Hypothalamus (tissue), 51 donors: ENCODE measurements at places on chromosomes 4 and X.

DNA sequence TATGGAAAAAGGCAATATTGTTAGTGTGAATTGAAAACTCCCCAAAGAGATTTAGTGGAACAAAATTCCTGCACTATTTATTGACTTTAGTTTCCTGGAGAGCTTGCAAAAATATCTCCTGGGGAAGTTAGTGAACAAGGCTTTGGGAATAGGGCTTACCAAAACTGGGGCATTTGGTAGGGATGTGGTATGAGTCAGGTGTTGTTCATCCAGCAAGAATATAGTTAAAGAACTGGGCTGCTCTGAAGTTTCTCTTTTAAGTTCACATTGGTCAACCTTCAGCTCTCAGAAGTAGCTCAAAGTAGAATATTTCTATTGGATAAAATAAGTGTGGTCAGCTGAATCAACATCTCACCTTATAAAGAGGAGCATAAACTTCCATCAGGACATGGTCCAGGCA, 185.0 kb downstream of the CPE start:
- DNase-seq: no peak

- DNase-seq: no peak
Measured at GRCh38 chr4:150244600-150244999, 166.4 kb downstream of the DCLK2 start.

- DNase-seq: no peak
Measured at GRCh38 chrX:118751950-118752783, 24.8 kb downstream of the IL13RA1 start.

- DNase-seq: no peak
Measured at GRCh38 chr4:125125276-125125675, 189.5 kb upstream of the FAT4 start.

DNA sequence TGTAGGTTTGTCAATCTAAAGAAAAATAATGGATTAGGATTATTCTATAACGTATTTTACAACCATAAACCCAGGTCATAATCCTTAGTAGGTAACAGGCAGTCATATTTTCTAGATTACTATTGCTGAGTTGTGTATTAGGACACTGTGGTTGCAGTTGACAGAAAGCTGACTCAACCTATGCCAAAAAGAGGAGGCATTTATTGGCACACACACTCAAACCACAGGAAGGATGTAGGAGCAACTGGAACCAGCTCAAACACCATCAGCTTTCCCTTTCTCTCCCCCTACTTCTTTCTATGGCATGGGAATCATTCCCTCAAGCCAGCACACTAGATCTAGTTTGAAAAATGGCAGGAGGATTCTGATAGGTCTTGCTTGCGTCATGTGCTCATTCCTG, 136.4 kb upstream of the FAM9C start:
- DNase-seq: no peak

DNA sequence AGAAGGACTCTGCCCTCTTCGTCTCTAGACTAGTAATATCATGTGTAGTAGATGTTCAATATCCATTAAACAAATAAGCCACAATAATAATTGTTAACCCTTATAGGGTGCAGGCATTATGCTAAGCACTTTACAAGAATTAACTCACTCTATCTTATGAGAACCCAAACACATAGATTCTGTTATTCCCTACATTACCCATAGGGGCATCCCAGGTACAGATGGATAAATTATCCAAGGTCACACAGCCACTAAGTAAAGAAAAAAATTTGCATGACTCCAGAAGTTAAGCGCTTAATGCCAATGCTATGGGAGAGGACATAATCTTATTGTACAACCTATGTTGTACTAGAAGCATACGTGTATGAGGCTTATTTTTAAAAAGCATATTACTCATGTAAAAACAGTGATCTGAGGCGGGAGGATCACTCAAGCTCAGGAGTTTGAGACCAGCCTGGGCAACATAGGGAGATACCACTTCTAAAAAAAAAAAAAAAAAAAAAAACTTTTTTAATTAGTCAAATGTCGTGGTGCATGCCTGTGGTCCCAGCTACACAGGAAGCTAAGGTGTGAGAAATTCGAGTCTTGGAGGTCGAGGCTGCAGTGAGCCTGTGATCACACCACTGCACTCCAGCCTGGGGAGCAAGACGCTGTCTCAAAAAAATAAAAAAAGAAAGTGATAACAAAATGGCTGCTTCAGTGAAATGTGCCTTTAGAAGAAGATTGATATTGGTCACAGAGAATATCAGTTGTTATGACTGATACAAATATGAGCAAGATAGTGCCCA, 13.6 kb downstream of the LDB2 start:
- no peak for DNase-seq
